ENCODE measurements at places on chromosomes 7 and 10. TPM values are rescaled to one million over a fixed set of nuclear protein-coding genes. Genes with fewer than 3 reads are reported as not detected.

LOXL4 gene
- total RNA-seq: 3.3 TPM

GRCh38 chr7:99953649-99954048 lies 22.2 kb downstream of the AZGP1 start:
- no peaks in the 10 kb centered on the region for H3K36me3 ChIP-seq
- no peak overlapping the region for H3K27ac ChIP-seq
- DNase-seq: no peak
- no peak overlapping the region for H3K4me3 ChIP-seq

DNA sequence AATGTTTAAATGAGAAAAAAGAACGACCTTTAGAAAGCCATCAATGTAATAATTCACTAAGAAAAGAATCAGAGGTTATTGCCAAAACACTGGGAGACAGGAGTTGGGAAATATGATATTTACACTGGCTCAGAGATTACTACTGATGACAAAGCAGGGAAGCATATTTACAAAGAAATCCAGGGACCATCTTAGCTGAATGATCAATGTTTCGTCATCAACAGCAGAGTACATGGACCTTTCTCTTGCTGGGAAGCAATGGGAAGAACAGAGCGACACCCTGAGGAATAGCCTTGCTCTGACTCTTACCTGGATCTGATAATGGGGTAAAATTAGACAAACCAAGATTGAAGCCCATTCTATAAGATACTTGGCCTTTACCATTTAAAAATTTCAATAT lies 1293.5 kb downstream of the XPNPEP1 start:
- H3K27me3 ChIP-seq: no peaks in the 10 kb centered on the region
- DNase-seq: peak; percentile 55
- H3K27ac ChIP-seq: no peak overlapping the region
- H3K4me3 ChIP-seq: no peak overlapping the region

DNA sequence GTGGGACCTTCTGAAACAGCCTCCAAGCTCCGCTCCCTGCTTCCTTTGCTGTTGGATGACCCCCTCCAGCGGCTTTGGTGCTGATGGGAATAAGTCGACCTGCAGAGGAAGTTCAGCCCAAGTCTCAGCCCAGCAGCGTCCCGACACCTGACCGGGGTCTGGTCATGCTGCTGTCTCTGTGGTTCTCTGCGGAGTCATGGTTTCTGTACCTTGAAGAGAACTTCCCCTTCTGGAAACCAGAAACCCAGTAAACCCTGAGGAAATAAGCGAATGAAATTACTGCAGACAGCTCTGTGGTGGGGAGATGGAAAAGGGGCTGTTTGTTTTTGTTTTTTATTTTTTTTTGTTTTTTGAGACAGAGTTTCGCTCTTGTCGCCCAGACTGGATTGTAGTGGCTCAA lies 18.3 kb upstream of the ZNF12 start:
- no peaks in the 10 kb centered on the region for H3K4me1 ChIP-seq
- H3K36me3 ChIP-seq: no peaks in the 10 kb centered on the region
- no peak overlapping the region for H3K27ac ChIP-seq

DNA sequence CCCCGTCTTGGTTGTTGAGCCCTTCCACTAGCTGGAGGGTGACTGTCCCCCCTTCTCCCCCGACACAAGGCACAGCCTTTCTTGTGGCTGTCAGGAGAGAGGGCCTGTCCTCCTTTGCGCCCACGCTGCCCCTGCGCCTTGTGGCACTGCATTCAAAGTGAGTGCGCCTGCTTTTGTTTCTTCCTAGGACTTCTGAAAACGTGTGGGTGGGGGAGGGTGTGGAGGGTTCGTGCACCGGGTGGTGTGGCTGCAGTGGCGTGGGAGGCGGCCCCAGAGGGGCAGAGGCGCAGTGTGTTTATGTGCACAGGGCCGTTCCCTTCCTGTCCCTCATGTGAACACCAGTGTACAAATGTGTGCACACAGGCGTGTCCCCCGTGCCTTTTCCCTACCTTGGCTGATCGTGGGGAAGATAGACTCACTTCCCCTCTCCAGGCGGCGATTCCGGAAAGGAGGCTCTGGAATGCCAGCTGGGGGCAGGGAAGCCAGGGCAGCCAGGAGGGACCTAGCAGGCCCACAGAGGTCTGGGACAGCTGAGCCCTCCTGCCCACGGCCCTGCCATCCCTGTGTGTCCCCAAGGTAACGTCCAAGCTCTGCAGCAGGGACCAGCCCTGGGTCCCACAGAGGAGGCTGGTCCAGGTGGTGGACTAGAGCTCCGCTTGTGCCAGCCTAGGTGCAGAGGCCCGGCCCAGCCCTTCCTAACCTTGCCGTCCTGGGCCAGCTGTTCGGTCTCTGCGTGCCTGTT lies 88.8 kb downstream of the LHPP start:
- H3K4me3 ChIP-seq: no peak overlapping the region
- H3K4me1 ChIP-seq: peaks cover 3% of the 10 kb centered on the region
- H3K27me3 ChIP-seq: no peaks in the 10 kb centered on the region
- H3K27ac ChIP-seq: no peak overlapping the region

Data from lung (tissue), 17 donors.